ENCODE measurements at places on chromosomes 16 and 17.

DNA sequence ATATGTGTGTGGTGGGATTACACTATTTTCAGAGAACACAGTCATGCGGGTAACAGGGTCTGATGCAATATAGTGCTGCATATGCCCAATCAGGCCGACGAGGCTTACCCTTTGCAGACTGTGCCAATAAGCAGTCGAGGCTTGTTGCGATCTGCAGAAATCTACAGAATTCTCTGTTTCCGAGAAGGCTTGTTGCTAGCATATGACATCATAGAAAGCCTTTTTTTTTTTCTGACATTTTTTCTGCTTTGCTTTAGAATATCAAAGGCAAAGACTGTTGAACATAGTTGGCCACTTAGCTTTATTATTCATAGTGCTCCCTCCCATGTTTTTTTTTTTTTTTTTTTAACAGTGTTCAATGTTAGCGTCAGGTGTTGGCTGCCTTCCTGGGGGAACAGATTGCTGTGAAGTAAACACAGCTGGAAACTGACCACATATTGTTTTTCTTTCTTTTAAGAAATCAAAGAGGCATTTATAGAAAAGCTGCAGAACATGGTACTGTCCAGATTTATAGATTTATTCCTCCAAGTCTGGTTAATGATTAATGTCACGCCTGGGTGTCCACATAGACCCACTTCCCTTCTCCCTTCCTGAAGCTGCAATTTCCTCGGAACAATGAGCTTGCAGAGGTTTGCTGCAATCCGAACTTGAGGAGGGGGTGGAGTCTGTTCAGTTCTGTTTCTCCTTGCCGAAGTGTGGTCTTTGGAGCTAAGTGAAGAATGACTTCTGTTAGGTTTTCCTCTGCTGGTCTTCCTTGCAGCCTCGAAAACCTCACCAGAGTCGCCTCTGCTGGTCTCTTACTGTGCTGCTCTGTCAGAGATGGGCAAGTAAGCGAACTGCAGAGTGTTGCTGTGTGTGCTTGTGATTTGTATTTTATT, 87.3 kb downstream of the MAP2K6 start:
- peak overlapping the region; percentile 22 for H3K4me3 ChIP-seq
- peaks cover 52% of the 10 kb centered on the region for H3K4me1 ChIP-seq
- no peaks in the 10 kb centered on the region for H3K27me3 ChIP-seq

GRCh38 chr17:51261024-51261963, 948 bp downstream of the UTP18 start:
- peak overlapping the region; percentile 98 for H3K4me3 ChIP-seq
- H3K36me3 ChIP-seq: peaks cover 38% of the 10 kb centered on the region
- peaks cover 16% of the 10 kb centered on the region for H3K4me1 ChIP-seq

DNA sequence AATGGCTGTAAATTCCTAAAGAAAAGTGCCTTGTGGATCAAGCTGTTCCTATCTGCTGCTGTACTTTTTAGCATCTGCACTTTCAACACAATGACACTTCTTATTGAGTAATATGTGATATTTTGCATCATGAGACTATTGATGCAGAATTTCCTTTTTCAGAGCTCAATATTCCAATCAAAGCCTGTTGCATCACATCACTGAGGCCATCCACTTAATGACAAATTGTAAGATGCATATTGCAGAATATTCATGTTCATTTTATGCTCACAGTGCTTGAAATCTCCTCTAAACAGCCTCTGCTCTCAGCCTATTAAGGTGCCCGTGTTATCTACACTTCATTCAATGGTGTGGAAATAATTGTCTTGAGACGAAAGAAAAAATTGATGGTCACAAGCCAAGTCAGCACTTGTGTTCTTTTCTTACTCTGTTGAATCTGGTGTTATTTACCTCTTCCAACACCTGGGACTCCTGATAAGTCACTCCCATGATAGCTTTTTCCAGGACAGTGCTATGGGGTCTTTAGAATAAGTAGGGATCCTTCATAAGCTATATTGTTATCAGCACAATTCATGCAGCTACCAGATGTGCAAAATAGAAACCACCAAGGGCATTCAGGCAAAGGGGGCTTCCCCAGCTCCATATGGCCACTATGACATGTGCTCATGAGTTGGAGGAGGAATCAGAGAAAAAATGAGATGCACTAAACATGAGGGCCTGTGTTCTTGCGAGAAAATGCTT, 9.3 kb upstream of the SKAP1 start:
- no peak overlapping the region for H3K27ac ChIP-seq
- no peak overlapping the region for H3K4me3 ChIP-seq
- no peak for DNase-seq
- H3K4me1 ChIP-seq: no peaks in the 10 kb centered on the region
- H3K27me3 ChIP-seq: 0 out of 2 replicates have a peak, but pooled peaks cover 5% of the 10 kb centered on the region

DNA sequence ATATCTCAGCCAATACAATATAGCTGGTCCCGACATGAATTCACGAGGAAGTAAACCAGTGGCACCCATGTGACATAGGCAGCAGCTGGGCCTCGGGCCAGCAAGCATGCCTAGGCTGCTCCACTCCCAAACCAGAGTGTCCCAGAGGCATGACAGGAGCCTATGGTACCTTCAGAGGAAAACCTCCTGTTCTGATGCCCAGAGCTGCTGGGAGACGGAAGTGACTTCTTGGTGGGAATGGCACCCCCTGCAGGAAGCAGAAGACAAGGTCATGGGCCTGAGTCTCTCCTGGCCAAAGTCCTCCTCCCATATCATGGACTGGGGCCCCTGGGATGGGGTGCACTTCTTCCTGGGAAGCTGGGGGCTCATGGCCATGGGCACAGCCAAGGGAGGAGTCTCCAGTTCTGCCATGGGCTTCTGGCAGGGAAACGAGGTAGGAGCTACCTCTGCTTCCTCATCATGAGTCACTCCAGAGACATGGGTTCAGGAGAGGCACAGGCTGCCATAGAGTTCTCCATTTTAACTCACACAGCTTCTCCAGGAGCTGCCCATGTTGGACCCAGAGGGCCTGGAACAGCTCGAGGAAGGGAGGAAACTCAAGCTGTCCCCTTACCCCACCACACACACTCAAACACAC, 13.4 kb downstream of the FBF1 start:
- H3K27ac ChIP-seq: no peak overlapping the region
- H3K36me3 ChIP-seq: no peaks in the 10 kb centered on the region
- H3K4me3 ChIP-seq: no peak overlapping the region
- no peaks in the 10 kb centered on the region for H3K27me3 ChIP-seq
- DNase-seq: peak; percentile 80

- no peak overlapping the region for H3K4me3 ChIP-seq
- H3K36me3 ChIP-seq: no peaks in the 10 kb centered on the region
- peaks cover 4% of the 10 kb centered on the region for H3K4me1 ChIP-seq
- no peak overlapping the region for H3K27ac ChIP-seq
- no peak for DNase-seq
Observed at GRCh38 chr16:58425756-58426494, 33.7 kb downstream of the GINS3 start.

DNA sequence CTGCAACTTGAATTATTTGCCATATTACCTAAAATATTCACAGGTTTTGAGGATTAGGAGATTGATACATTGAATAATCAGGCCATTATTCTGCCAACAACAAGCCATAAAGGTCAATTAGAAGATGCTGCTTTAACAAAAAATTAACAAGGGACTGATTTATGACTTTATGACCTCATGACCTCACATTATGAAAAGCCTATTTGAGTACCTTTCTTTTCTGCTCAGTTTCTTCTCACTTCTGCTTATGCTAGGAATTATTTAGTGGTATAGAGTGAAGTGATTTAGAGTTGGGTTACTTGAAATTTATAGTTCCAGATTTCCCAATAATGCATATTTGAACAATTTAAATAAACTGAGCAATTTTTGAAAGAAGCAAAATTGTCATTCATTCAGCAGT, 121.6 kb downstream of the CHD9 start:
- H3K27ac ChIP-seq: no peak overlapping the region
- no peak overlapping the region for H3K4me3 ChIP-seq
- DNase-seq: no peak
- H3K36me3 ChIP-seq: no peaks in the 10 kb centered on the region
- no peaks in the 10 kb centered on the region for H3K4me1 ChIP-seq
- H3K27me3 ChIP-seq: no peaks in the 10 kb centered on the region

GRCh38 chr17:8798176-8798845, 854 bp downstream of the MFSD6L start:
- H3K27me3 ChIP-seq: no peaks in the 10 kb centered on the region
- H3K36me3 ChIP-seq: no peaks in the 10 kb centered on the region
- peak; percentile 42 for DNase-seq

GRCh38 chr17:63525190-63525946, 2.2 kb downstream of the KCNH6 start:
- no peak overlapping the region for H3K4me3 ChIP-seq
- no peak overlapping the region for H3K27ac ChIP-seq
- 0 out of 2 replicates have a peak, but pooled peaks cover 4% of the 10 kb centered on the region for H3K4me1 ChIP-seq

GRCh38 chr17:81387100-81388090, 7.9 kb upstream of the BAHCC1 start:
- no peak overlapping the region for H3K27ac ChIP-seq
- H3K4me3 ChIP-seq: peak overlapping the region; percentile 57
- no peaks in the 10 kb centered on the region for H3K36me3 ChIP-seq
- peaks cover 46% of the 10 kb centered on the region for H3K4me1 ChIP-seq
- peak; percentile 60 for DNase-seq
- H3K27me3 ChIP-seq: peaks cover 87% of the 10 kb centered on the region

DNA sequence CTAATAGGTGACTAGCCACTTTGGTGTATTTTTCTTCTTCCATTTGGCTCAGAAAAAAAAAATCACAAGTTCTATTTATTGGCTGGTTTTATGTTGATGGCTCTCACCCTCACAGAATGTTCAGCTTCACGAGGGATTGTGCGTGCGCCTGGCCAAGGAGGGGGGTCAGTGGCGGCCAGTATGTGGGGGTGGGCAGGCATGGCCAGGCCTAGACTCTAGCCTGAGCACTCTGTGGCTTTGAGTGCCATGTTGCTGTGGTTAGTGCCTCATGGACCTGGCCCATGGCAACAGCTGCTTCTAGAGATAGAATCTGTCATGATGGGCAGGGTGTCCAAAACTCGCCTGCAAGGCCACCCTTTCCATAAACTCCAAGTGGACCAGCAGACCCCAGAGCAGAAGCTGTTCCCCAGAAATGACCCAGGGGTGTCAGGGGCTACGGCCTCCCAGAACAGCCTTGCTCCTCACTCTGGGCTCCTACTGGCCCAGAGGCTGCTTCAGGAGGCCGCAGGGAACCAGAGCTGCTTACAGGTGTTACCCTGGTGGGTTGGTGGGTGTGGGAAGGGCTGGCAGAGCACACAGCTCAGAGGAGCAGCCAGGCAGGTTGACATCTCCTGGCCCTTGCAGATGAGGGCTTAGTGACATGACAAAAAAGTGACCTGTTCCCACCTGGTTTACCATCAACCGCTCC, 124.9 kb downstream of the SOCS1 start:
- 0 out of 2 replicates have a peak, but pooled peaks cover 3% of the 10 kb centered on the region for H3K4me1 ChIP-seq
- no peaks in the 10 kb centered on the region for H3K36me3 ChIP-seq
- H3K4me3 ChIP-seq: no peak overlapping the region

DNA sequence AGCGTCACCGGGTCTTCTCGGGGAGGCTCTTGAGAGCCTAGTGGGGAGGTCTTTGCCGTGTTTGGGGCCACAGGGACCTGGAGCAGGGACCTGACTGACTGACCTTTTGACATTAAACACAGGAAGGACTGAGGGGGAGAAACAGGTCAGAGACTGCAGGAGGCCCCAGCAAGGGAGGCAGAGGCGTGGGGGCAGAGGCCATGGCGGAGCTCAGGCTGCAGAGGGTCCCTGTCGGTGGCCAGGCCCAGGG, 41.6 kb upstream of the GSE1 start:
- H3K27me3 ChIP-seq: no peaks in the 10 kb centered on the region
- H3K36me3 ChIP-seq: no peaks in the 10 kb centered on the region
- no peak overlapping the region for H3K27ac ChIP-seq

DNA sequence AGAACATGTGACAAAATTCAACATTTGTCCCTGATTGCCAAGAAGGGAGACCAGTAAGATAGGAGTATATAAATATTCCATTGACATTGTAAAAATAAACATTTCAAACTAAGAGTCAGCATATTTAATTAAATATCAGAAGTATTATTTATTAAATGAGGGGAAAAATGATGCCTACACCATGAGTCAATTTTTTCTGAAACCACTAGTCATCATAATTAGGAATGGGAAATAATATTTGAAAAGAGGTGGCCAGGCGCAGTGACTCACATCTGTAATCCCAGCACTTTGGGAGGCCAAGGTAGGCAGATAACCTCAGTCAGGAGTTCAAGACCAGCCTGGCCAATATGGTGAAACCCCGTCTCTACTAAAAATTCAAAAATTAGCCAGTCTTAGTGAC, 2.1 kb downstream of the CMTM1 start:
- no peak overlapping the region for H3K27ac ChIP-seq
- no peaks in the 10 kb centered on the region for H3K27me3 ChIP-seq
- no peak for DNase-seq
- H3K4me1 ChIP-seq: no peaks in the 10 kb centered on the region
- H3K4me3 ChIP-seq: no peak overlapping the region

GRCh38 chr16:58582971-58583765, 46.5 kb downstream of the CNOT1 start:
- H3K4me3 ChIP-seq: no peak overlapping the region
- H3K36me3 ChIP-seq: peaks cover 90% of the 10 kb centered on the region

- no peak overlapping the region for H3K4me3 ChIP-seq
- H3K27ac ChIP-seq: peak overlapping the region; percentile 39
- no peaks in the 10 kb centered on the region for H3K27me3 ChIP-seq
- no peak for DNase-seq
- peaks cover 3% of the 10 kb centered on the region for H3K4me1 ChIP-seq
Observed at GRCh38 chr17:62611728-62612127, 15.7 kb upstream of the MRC2 start.

DNA sequence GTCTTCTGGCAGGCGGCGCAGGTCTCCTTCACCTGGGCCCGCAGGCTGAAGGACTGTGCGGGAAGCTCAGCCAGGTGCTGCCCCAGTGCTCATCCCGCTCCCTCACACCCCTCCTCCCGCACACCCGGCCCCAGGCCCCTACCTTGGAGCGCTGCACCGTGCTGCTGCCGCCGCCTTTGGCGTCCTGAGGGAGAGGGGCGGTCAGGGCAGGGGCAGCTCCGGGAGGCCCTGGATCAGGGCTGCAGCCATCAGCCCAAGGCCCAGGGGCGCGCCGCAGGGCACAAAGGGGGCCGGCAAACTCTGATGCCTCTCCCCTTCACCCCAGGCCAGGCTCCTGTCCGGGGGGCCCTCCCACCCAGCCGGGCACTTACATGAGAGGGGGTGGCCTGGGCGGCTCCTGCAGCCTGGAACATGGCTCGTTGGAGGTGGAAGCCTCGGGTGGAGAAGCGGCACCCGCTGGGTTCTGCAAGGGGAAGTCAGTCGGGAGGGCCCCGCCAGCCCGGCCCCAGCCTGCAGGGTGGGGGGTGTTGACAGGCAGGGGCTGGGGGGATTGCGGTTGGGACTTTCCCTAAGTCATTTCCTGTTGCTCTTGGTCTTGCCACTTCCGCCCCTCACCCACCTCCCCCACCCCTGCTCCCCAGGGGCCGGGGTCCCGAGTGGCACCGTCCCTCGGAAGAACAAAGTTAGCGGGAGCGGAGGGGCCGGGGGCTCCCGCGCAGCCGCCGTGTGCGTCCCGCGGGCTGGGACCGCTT, 863 bp downstream of the LIMD2 start:
- H3K36me3 ChIP-seq: no peaks in the 10 kb centered on the region
- H3K27ac ChIP-seq: peak overlapping the region; percentile 59
- H3K4me3 ChIP-seq: peak overlapping the region; percentile 81
- H3K27me3 ChIP-seq: no peaks in the 10 kb centered on the region
- peak; percentile 65 for DNase-seq

- no peaks in the 10 kb centered on the region for H3K4me1 ChIP-seq
- no peaks in the 10 kb centered on the region for H3K27me3 ChIP-seq
- no peak for DNase-seq
- H3K4me3 ChIP-seq: no peak overlapping the region
Observed at GRCh38 chr17:72631568-72631948, 460.9 kb downstream of the SLC39A11 start.
